ENCODE measurements at places on chromosomes 16 and 17.

DNA sequence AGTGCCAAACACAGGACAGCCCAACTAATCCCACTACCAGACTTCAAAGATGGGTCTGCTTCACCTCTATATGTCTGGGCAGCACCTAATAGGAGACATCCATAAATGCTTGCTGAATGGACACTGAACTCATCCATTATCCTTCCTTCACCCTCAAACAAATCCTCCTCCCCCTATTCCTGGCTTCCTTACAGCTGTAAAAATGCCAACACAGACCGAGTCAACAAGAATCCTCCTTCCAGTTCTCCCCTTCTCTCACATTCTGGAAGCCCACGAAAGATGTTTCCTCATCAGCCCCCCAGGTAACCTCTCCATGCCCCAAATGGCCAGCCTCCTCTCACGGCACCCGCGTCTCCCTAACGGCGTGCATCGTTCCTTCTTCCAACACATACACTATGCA is 12.3 kb downstream of the PELP1 start:
- H3K4me1 ChIP-seq, result peaks cover 13% of the 10 kb centered on the region
- H3K27ac ChIP-seq, result no peak overlapping the region
- no peaks in the 10 kb centered on the region for H3K27me3 ChIP-seq
- no peak overlapping the region for H3K4me3 ChIP-seq

DNA sequence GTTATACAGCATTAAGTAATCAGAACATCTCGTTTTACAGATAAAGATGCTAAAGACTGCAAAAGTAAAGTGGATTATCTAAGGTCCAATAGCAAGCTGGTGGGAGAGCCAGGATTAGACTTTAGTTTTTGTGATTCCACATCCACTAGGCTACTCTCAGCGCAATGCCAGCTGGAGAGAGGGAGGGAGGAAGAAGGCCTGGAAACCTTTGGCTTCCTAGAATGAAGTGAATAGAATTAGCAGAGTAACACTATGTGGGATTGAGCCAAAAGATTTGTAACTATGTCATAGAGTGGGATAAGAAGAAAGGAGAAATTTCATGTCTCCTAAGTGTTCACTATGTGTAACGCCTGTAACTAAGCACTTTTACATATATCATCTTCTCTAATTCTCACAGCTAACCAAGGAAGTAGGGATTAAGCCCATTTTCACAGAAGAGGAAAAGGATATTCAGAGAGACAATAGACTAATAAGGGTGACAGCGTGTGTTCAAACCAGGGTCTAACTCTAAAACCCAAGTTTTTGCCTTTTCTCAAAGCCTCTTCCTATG is 25.4 kb upstream of the NSRP1 start:
- no peak for DNase-seq
- no peaks in the 10 kb centered on the region for H3K27me3 ChIP-seq
- peaks cover 7% of the 10 kb centered on the region for H3K4me1 ChIP-seq
- no peak overlapping the region for H3K4me3 ChIP-seq
- no peaks in the 10 kb centered on the region for H3K36me3 ChIP-seq

DNA sequence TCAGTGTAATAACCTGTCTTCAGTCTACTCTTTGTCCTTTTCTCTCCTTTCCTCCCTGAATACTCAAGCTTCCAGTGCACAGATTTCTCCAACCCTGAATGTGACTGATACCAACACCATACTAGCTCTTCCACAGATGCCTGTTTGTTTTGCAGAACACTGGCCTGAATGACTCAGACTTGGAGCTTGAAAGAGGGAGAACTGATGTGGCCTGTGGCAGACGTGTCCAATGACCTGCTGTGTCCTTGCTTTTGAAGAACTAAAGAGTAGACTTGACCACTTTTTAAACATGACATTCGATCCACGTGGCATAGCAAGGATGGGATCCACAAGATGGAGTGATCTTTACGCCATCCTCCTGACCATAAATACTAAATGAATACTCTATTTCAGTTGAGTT is 361.0 kb downstream of the WWOX start:
- H3K36me3 ChIP-seq, result no peaks in the 10 kb centered on the region
- no peak for DNase-seq
- no peaks in the 10 kb centered on the region for H3K4me1 ChIP-seq
- no peaks in the 10 kb centered on the region for H3K27me3 ChIP-seq

- DNase-seq, result peak; percentile 75
- H3K36me3 ChIP-seq, result peaks cover 20% of the 10 kb centered on the region
- peaks cover 26% of the 10 kb centered on the region for H3K4me1 ChIP-seq
- peak within 1 kb of the TSS; percentile 12 for H3K27ac ChIP-seq
- H3K4me3 ChIP-seq, result peak within 1 kb of the TSS; percentile 56
Measured at GRCh38 chr17:45261577-45262515, at the start of gene SPATA32. TSS of gene SPATA32 (minus strand) at chr17:45262094. CDS start at chr17:45262016, 78 bp downstream.

GRCh38 chr17:19322861-19323260 is 39.7 kb downstream of the B9D1 start:
- no peaks in the 10 kb centered on the region for H3K27me3 ChIP-seq
- no peaks in the 10 kb centered on the region for H3K4me1 ChIP-seq
- H3K27ac ChIP-seq, result no peak overlapping the region

GRCh38 chr17:32876417-32877163 is at the start of gene MYO1D:
TSS of gene MYO1D (minus strand) at chr17:32877124. CDS start at chr17:32876872, 252 bp downstream.
- peaks cover 18% of the 10 kb centered on the region for H3K4me1 ChIP-seq
- no peaks in the 10 kb centered on the region for H3K27me3 ChIP-seq
- H3K27ac ChIP-seq, result peak within 1 kb of the TSS; percentile 72
- no peaks in the 10 kb centered on the region for H3K36me3 ChIP-seq
- H3K4me3 ChIP-seq, result peak within 1 kb of the TSS; percentile 63

DNA sequence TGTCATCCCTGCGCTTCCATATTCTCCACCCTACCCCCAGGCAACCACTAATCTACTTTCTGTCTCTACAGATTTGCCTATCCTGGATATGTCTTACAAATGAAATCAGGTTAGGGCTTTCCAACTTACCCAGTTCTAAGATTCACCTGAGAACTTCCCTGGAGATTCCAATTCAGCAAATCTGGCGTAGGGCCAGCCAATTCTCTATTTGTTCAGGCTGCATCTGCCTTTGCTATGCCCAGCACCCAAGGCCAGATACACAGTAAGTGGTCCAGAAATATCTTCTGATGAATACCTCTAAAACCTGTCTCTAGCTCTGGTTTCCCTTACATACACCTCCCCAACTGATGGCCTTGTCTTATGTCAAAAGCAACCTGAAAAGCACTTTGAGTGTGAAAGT is 10.4 kb upstream of the CTCF start:
- no peaks in the 10 kb centered on the region for H3K27me3 ChIP-seq
- no peak for DNase-seq
- no peaks in the 10 kb centered on the region for H3K36me3 ChIP-seq
- H3K27ac ChIP-seq, result no peak overlapping the region
- no peak overlapping the region for H3K4me3 ChIP-seq

DNA sequence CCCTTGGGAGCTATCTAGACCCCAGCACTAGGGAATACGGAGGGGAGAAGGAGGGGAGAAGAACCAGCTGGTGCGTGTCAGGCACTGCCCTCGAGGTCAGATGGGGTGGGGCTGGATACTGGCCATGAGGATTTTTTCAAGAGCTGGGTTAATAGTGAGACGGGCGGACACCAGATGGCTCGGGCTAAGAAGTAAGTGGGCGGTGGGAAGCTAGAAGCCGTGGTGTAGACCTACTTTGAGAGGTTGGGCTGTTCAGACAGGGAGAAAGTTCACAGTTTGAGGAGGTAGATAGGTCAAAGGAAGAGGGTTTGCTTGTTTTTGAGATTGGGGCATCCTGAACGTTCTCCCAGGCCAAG is 303.8 kb downstream of the SEC14L1 start:
- peak overlapping the region; percentile 66 for H3K4me3 ChIP-seq
- H3K4me1 ChIP-seq, result peaks cover 100% of the 10 kb centered on the region
- H3K36me3 ChIP-seq, result no peaks in the 10 kb centered on the region
- DNase-seq, result no peak
- no peaks in the 10 kb centered on the region for H3K27me3 ChIP-seq
